Activated naive CD4-positive, alpha-beta T cell treated with Interleukin-2 at 50 U/mL for 16 hours (primary cell): ENCODE measurements at places on chromosomes 5 and 9.

GRCh38 chr9:1910269-1910811 is 104.8 kb upstream of the SMARCA2 start:
- DNase-seq = no peak

DNA sequence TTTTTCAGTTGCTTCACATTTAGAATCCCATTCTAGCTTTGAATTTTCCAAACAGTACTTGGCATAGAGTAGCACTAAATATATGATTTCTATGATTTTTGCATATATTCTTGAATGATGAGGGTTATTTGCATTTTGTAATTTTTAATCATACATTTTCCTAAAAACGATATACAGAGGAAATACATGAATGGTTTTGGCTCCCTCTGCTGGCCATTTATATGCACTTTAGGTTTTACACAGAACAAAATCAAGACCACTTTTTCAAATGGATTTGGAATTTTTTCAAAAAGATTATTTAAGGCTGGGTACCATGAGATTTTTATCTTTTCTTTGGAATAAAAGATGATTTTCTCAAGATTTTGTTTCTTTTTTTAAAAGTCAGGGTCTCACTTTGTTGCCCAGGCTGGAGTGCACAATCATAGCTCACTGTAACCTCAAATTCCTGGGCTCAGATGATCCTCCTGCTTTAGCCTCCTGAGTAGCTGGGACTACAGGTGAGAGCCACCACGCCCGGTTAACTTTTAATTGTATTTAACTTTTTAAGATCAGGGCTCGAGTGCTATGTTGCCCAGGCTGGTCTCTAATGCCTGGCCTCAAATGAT is 16.7 kb upstream of the COMMD10 start:
- no peak for DNase-seq

DNA sequence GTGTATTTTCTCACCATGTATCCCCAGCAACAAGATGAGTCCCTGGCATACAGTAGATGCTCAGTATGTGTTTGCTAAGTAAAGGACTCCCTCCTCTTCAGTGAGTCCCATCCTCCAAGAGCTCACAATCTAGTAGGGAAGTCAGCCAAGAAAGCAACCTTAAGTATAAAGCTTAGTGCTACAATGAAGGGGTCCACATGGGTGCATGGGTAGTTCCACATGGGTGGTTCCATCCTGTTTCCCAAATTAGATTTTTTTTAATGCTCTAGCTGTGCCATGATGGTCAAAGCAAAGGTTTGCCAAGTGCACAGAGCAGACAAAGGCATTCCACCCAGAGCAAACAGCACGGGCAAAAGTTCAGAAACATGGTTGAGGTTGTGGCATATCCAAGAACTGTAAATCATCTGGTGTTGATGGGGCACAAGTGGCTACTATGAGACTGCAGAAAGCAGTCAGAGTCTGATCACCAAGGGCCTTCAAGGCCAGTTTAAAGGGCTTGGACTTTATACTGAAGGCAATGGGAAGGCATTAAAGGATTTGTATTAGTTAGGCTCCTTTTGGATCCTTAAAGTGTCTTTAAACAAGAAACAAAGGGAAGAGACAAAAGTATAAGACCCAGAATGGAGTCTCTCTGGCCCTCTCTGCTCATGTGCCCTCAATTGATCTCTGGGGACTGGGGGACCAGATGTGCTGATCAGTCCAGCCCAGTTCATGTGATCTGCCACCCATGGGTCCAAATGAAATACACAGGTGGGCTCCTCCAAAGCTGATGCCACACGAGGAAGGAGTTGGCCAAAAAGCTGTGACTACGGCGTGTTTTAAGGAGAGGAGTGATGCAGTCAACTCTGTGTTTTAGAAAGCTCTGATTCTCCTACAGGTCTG is 9.0 kb upstream of the CPLX2 start:
- no peak for DNase-seq

GRCh38 chr5:72300590-72301339 is 19.3 kb downstream of the MRPS27 start:
- no peak for DNase-seq

- DNase-seq = no peak
These were observed 149.8 kb downstream of the PHF2 start for GRCh38 chr9:93726147-93726546.

GRCh38 chr5:179606071-179606909 is 17.2 kb downstream of the HNRNPH1 start:
- no peak for DNase-seq

- no peak for DNase-seq
These were observed 19.6 kb upstream of the SUSD3 start for GRCh38 chr9:93038918-93039317.

DNA sequence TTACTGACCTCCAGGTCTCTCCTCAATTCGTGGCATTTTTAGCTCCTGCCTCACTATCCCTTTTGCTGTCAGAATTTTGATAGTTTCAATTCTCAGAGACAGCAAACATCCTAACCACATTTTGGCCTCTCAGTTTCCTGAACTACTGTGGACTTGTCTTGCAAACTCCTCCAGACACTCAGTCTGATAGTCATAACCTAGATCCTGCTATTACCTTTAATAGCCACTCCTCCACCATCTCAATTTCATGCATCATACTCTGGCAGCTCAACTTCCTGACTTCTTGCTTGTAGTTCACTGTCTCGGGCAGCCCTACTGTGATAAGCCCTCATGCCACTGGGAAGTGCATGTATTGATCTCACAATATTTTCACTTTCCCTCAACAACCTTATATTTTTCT is 481.8 kb upstream of the CDH18 start:
- no peak for DNase-seq

- DNase-seq = no peak
These were observed 276.6 kb upstream of the MVB12B start for GRCh38 chr9:126049896-126050604.

DNA sequence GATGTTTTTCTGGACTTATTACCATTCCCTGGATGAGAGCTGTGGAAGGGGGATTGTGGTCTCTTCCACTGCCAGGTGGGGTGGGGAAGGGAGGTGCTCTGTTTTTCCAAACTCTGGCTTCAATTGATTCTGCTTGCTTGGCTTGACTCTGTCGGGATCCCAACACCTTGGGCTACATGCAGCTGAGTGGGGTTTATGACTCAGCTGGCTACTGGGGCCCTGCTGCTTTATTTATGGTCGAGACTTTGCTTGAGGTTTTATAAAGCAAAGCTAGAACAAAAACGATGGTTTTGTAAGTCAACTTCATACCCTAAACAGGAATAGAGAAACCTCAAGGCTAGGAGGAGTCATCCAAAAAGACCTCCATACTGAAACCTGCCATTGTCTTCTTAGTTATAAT is 76.3 kb downstream of the AOPEP start:
- peak; percentile 29 for DNase-seq

- no peak for DNase-seq
These were observed 24.9 kb upstream of the FIBCD1 start for GRCh38 chr9:130963916-130964315.

DNA sequence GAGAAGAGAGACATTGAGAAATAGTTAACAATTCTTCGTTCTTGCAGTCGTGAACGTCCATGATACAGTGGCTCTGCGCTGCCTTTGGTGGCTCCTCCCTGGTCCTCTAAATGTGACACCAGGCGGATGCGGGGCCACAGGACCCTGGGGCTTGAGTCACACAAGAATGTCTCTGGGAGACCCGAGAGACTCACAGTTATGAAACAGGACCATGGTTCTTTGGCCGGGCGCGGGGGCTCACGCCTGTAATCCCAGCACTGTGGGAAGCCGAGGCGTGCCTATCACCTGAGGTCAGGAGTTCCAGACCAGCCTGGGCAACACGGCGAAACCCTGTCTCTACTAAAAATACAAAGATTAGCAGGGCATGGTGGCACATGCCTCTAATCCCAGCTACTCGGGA is 767 bp upstream of the ZDHHC11 start:
- DNase-seq = no peak

- DNase-seq = no peak
These were observed 435.9 kb upstream of the MPDZ start for GRCh38 chr9:13715430-13715829.

DNA sequence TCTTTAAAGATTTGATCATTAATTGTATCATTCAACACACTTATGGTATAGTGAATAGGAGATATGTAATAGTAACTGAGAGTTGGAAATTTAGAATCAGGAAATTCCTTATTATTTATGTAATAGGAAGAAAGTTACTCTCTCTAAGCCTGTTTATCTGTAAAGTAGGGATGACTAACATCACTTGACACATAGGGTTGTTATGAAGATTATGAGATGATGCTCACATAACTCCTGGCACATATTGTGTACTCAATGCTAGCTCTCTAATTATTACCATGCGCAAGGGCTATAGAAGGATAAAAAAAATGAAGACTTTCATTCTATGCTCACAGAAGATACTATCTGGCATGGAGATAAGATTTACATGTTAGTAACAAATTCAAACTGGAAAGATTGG is 149.9 kb downstream of the ISOC1 start:
- DNase-seq = no peak

- no peak for DNase-seq
These were observed 17.0 kb upstream of the WHRN start for GRCh38 chr9:114522286-114522685.

DNA sequence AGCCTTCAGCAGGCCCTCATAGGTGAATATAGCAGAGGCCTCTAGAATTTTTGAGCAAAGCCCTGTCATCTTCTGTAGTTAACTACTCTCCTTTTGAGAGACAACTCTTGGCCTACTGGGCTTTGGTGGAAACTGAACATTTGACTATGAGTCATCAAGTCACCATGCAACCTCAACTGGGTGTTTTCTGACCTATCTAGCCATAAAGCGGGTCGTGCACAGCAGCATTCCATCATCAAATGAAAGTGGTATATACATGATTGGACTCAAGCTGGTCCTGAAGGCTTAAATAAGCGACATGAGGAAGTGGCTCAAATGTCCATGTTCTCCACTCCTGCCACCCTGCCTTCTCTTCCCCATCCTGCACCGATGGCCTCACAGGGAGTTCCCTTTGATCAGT is 1115.5 kb downstream of the TAF11L14 start:
- no peak for DNase-seq

- no peak for DNase-seq
These were observed 548.5 kb downstream of the DTWD2 start for GRCh38 chr5:118439831-118440230.

DNA sequence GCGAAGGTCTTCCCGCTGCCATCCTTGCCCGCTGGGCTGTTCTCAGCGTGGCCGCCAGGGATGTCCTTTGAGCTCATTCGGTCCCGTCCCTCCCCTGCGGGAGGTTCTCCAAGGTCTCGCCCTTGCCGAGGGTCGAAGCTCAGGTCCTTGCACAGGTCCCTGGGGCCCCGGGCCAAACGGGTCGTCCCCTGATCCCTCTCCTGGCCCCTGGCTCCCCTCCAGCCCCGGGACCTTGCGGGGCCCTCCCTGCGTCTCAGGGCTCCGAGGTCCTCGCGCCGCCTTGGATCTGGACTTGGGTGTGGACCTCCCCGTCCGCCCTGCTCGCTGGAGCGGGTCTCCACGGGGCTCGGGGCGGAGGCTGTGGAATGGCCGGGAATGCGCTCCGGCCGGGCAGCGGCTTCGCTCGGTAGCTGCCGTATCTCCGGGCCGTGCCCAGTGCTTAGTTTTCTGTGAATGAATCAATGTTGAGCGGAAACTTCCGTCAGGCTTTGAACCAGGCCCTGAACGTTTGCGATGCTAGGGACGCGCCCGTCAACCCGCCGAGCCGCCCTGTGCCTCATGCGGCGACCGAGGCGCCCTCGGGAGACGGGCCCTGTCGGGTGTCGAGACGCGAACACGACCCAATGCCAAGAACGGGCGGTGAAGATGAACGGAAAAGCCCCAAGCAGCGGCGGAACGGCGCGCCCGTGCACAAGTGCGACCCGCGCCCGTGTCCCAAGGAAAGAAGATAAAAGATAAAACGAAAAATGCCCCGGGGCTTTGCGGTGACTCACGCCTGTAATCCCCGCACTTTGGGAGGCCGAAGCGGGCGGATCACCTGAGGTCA is 780 bp downstream of the RNU6ATAC start:
- DNase-seq = peak; percentile 74

DNA sequence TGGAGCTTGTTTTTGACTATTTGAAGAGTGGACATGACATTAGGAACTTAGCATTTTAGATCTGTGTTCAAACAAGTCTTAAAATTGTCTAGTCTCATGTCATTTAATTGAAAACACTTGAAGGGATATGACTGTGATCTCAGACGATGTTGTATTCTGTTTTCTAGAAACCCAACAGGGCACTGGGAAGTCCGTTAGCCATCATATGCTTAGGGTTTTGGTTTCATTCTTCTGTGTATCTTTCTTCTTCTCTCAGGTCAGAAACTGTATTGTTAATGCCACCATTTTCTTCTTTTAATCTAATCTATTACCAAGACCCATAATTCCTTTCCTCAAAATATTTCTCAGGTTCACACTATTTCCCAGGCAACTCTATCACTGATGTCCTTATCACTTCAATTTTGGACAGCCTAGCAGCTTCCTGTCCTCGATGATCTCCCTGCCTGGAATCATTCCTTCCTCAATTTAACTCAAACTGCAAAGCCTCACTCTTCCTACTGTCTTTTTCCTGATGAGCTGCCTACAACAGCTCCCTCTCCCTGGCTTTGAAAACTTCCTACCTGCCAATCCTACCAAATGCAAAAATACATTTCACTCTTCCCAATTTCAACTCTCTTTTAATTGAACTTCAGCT is 77.7 kb downstream of the MEF2C start:
- DNase-seq = no peak
